ENCODE measurements at places on chromosomes 13 and 19.
A peak's percentile ranks its signal among the peaks of the same experiment; 100 is the strongest.

DNA sequence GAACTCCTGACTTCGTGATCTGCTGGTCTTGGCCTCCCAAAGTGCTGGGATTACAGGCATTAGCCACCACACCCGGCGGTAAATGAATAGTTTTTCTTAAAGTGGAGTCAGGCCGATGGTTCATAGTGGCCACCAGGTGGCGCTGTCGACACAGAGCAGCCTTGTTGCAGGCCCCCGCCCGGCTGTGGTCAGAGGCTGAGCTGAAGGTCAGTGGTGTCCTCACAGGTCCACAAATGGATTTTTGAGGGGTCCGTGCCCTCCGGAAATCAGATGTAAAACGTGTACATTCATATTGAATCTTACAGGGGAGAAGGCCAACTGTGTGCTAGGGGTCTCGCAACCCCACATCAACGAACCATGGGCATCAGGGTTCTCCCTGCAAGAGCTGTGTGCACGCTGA is 13.4 kb upstream of the WDR18 start:
- H3K4me3 ChIP-seq = no peak overlapping the region
- no peaks in the 10 kb centered on the region for H3K27me3 ChIP-seq
- no peak overlapping the region for H3K27ac ChIP-seq
- H3K36me3 ChIP-seq = peaks cover 16% of the 10 kb centered on the region
- no peaks in the 10 kb centered on the region for H3K4me1 ChIP-seq
- no peak for DNase-seq

DNA sequence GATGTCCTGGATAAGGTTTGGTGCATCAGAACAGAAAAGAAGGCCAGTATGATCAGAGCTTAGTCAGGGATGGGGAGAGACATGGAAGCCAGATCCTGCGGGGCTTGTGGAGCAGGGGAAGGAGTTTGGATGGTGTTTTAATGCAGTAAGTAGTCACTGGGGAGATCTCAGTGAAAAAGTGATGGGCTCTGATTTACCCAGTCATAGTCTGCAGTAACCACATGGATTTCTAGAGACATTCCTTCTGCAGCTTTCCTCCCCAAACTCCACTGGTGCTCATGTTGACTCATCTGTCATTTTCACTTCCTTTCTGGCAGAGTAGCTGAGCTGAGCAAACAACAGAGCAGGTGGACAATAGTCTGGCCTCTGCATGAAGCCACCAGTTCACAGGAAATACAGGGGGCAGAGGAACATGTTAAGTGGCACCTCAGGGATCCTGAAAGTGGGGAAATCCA is 144.1 kb downstream of the DPF1 start:
- no peaks in the 10 kb centered on the region for H3K36me3 ChIP-seq
- no peak overlapping the region for H3K4me3 ChIP-seq
- H3K27me3 ChIP-seq = no peaks in the 10 kb centered on the region
- DNase-seq = peak; percentile 65

DNA sequence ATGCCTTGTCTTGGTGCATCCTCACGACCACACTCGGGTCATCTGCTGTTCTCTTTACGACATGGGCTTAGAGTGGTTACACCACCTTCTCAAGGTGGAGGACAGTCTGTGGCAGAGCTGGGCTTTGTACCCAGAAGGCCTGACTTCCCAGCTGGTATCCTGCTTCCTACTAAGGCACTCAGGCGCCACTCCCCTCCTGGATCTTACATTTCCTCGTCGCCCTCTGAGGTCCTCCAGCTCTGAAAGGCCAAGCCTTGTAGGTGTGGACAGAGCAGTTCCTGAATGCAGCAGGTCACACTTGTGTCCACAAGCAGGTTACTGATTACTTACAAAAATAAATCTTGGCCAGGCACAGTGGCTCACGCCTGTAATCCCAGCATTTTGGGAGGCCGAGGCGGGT is 11.9 kb downstream of the SYCE2 start:
- no peak overlapping the region for H3K4me3 ChIP-seq
- peaks cover 11% of the 10 kb centered on the region for H3K4me1 ChIP-seq
- no peak overlapping the region for H3K27ac ChIP-seq
- no peaks in the 10 kb centered on the region for H3K36me3 ChIP-seq

DNA sequence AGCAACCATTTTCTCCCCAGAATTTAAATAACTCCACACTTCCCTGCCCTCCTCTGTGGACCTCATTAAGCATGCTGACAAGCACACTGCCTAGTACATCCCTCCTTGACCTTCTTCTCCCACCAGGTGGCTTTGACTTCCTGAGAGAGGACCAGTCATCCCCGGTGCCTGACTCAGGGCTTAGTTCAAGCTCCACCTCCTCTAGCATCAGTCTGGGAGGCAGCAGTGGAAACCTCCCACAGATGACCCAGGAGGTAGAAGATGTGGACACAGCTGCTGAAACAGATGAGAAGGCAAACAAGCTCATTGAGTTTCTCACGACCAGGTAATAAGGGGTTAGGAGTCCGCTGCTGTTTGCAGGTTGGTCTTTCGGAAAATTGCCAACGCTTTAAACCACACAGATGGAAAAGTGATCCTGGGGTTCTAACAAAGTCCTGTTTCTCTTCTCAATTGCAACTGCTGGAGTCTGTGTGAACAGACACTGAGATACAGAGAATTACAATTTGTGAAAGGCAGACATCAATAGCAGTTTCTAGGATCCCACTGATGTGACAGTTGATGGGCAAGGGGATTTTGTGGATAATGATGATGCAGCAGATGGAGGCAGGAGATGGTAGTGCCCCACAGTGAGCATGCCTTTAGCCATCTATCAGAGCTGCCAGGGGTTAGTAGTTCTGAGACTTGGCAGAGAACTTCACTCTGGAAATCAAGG is 86.7 kb downstream of the ZAR1L start:
- no peaks in the 10 kb centered on the region for H3K36me3 ChIP-seq
- no peak overlapping the region for H3K4me3 ChIP-seq
- H3K4me1 ChIP-seq = no peaks in the 10 kb centered on the region
- no peak overlapping the region for H3K27ac ChIP-seq
- no peak for DNase-seq

DNA sequence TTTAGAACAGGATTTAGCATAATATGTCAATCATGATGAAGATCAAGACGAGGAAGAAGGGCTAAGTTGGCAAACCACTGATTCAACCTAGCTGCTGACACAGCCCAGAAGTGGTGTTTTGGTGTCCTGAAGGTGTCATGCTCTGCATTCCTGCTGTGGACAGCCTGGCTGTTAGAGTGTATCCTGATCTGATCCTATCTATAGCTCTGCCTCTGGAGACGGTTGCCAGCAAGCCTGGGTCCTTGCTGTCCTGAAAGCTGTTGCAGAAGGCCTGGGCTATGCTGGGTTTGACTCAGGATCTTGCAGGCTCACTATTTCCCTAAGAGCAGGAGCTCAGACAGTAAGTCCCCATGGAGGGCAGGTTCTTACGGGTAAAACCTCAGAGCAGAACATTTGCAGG is 416.4 kb downstream of the TSHZ3 start:
- H3K36me3 ChIP-seq = no peaks in the 10 kb centered on the region
- no peak overlapping the region for H3K27ac ChIP-seq
- no peaks in the 10 kb centered on the region for H3K4me1 ChIP-seq

DNA sequence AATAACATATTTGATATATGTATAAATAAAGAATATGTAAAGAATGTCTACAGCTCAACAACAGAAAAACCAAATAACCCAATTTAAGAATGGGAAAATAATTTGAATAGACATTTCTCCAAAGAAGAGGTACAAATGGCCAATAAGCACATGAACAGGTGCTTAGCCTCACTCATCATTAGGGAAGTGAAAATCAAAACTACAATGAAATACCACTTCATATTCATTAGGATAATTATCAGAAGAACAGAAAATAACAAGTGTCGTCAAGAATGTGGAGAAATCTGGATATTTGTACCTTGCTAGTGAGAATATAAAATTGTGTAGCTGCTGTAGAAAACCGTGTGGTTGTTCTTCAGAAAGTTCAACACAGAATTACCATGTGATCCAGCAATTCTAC is 8.4 kb upstream of the SUPT20H start:
- H3K36me3 ChIP-seq = no peaks in the 10 kb centered on the region
- no peak for DNase-seq
- H3K27ac ChIP-seq = no peak overlapping the region
- no peaks in the 10 kb centered on the region for H3K4me1 ChIP-seq
- H3K27me3 ChIP-seq = no peaks in the 10 kb centered on the region

DNA sequence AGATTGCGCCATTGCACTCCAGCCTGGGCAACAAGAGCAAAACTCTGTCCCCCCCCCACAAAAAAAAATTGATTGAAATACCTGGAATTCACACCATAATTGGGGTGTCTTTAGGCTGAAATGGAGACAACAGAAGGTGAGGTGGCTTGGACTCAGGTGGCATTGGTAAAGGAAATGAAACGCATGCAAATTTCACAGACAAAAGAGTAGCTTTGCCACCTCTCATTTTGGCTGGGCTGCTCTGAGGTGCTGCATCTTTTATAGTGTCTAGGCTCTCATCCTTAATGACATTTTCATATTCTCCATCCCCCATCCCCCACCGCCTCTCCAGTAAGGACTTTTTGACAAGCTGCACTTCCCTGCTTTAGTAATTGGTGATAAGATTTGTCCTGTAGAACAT is 6.9 kb downstream of the UBE2L5 start:
- H3K27me3 ChIP-seq = no peaks in the 10 kb centered on the region
- peak; percentile 48 for DNase-seq
- no peaks in the 10 kb centered on the region for H3K36me3 ChIP-seq

DNA sequence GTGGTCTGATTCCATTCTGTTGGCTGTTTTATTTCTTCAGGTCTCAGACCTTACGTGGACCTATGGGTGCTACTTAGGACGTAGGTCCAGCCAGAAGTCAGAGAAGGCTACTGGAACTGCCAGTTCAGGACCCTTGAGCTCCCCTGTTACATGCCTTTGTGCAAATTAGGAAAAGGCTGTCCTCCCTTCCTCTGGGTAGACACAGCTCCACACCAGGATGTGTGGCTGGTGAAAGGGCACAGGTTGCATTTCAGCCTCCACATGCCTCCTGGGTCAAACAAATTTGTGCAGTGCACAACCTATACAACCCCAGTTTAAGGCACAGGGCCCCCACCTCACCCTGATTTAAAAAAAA is 43.9 kb upstream of the MAP3K10 start:
- H3K4me1 ChIP-seq = peaks cover 36% of the 10 kb centered on the region
- no peaks in the 10 kb centered on the region for H3K36me3 ChIP-seq
- DNase-seq = no peak
- H3K27ac ChIP-seq = peak overlapping the region; percentile 98

DNA sequence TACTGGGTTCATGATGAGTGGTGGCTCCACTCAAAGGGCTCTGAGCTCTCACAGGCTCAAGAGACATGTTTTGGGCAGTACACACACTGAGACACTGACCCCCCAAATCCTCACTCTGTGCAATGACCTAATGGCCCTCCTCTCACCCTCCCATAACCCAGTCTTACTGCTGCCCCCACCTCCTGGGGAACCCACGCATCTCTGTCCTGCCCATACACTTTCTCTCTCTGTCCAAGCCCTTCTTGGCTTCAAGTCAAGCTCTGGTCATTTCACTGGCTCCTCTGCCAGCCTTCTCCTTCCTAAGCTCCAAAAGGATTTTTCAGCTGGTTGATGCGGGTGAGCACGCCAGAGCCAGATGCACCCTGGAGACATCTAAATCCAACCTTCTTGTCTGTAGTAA is 187.9 kb upstream of the TSHZ3 start:
- no peak for DNase-seq
- H3K27me3 ChIP-seq = peaks cover 17% of the 10 kb centered on the region
- H3K36me3 ChIP-seq = no peaks in the 10 kb centered on the region
- H3K4me3 ChIP-seq = no peak overlapping the region
- H3K4me1 ChIP-seq = no peaks in the 10 kb centered on the region

DNA sequence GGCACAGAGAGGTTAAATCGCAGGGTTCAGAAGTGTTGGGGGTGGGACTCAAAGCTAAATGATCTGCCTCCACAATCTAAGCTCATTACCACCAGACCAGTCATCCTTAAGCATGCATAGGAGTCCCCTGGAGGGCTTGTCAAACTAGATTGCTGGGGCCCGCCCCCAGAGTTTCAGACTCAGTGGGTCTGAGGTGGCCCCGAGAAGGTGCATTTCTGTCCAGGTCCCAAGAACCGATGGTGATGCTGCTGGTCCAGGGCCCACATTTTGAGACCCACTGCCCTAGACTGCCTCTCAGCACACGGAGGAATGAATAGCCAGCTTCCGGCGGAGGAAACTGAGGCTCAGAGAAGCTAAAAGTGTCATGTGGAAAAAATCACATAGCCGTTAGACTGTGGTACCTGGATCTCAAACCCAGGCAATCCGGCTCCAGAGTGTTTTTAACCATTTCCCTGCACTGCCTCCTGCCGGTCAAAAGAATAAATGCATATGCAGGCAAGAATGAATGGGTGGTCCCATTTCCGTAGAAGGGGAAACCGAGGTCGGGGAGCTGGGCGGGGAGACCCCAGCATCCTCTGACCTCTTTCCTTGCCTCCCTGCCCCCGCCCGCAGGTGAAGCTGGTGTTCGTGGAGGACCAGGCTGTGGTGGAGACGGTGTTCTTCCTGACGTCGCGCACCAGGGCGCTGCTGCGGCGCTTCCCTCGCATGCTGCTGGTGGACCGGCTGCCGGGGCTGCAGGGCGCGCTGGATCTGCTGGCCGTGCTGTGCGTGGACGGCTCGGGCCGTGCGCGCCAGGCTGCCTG is 23.8 kb downstream of the ZSWIM9 start:
- H3K27me3 ChIP-seq = no peaks in the 10 kb centered on the region
- no peaks in the 10 kb centered on the region for H3K36me3 ChIP-seq
- DNase-seq = no peak
- H3K4me1 ChIP-seq = no peaks in the 10 kb centered on the region
- H3K27ac ChIP-seq = no peak overlapping the region
- no peak overlapping the region for H3K4me3 ChIP-seq

DNA sequence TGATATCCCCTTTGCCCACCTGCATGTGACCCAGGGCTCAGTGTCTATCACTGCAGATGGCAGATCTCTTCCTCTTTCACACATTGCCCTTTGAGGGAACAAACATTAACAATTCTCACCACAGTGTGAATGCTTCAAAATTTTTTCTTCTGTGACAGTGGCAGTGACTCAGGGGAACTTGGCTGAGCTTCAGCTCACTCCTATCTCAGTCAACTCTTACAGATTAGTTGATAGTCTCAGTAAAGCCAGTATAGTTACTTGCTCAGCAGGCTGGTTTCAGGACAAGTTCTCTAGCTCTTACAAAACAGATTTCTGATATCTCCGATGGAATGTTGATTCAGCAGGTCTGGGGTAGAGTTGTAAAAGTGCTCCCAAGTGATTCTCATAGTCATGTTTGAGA is 166.9 kb downstream of the DLEU7 start:
- no peak overlapping the region for H3K4me3 ChIP-seq
- no peak overlapping the region for H3K27ac ChIP-seq
- no peaks in the 10 kb centered on the region for H3K27me3 ChIP-seq
- no peaks in the 10 kb centered on the region for H3K36me3 ChIP-seq
- no peak for DNase-seq

- no peaks in the 10 kb centered on the region for H3K36me3 ChIP-seq
- H3K4me1 ChIP-seq = no peaks in the 10 kb centered on the region
- DNase-seq = no peak
- H3K4me3 ChIP-seq = no peak overlapping the region
- H3K27me3 ChIP-seq = no peaks in the 10 kb centered on the region
Observed at GRCh38 chr13:40059540-40060232, 404.2 kb downstream of the COG6 start.

- DNase-seq = no peak
- no peaks in the 10 kb centered on the region for H3K4me1 ChIP-seq
- H3K27ac ChIP-seq = no peak overlapping the region
- H3K4me3 ChIP-seq = no peak overlapping the region
- H3K36me3 ChIP-seq = no peaks in the 10 kb centered on the region
Observed at GRCh38 chr13:33978653-33979052, 160.7 kb downstream of the RFC3 start.

GRCh38 chr19:7337380-7338194 is 11.2 kb upstream of the ARHGEF18 start:
- H3K36me3 ChIP-seq = no peaks in the 10 kb centered on the region
- peak; percentile 98 for DNase-seq
- H3K27ac ChIP-seq = peak overlapping the region; percentile 96
- H3K27me3 ChIP-seq = no peaks in the 10 kb centered on the region
- H3K4me3 ChIP-seq = peak overlapping the region; percentile 45
- H3K4me1 ChIP-seq = peaks cover 51% of the 10 kb centered on the region

Data from MM.1S (cell line).